Esophagus squamous epithelium (tissue), 5 donors: ENCODE measurements at places on chromosomes 4 and X. TPM values are rescaled to one million over a fixed set of nuclear protein-coding genes. Genes with fewer than 3 reads are reported as not detected.

The COL4A6 gene
- total RNA-seq, result 2.8 TPM

DNA sequence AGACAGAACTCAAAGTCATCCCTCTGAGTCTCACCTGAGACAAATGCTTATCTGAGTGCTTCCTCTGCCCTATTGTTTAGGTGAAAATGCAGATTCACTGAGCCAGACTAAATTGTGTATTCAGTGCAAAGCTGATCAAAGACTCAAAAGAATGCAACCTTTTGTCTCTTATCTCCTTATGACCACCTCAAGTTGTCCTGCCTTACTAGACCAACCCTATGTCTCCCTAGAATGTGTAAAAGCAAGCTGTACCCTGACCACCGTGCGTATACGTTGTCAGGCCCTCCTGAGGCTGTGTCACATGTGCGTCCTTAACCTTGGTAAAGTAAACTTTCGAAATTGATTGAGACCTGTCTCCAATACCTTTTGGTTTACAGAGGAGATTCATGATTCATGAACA, 63.6 kb upstream of the SH3RF1 start:
- no peak for DNase-seq

The F11 gene
- not detected for total RNA-seq

DNA sequence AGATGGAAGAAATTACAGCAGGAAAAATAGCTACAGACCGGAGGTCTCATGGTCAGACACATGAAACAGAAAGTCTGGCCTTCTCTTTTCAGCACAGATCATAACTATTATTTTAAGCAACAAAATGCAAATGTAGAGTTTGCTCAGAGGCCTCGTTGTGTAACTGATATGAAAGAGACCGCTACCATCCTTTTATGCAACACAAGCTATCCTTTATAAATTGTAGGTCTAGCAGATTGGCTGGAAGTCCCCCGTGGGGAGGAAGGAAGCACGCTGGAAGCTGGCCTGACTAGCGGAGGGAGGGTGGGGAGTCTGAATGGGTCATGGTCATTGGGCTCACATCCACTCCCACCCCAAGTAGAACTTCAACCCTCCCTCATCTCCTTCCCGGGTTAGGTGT, 27.7 kb downstream of the DMP1 start:
- DNase-seq, result no peak

GRCh38 chrX:3548765-3549391, 164.6 kb downstream of the PRKX start:
- DNase-seq, result no peak

The GLRA2 gene
- total RNA-seq, result not detected

- DNase-seq, result no peak
Measured at GRCh38 chrX:15165832-15166231, 104.1 kb downstream of the ASB9 start.

The XG gene
- 15.4 TPM for total RNA-seq

DNA sequence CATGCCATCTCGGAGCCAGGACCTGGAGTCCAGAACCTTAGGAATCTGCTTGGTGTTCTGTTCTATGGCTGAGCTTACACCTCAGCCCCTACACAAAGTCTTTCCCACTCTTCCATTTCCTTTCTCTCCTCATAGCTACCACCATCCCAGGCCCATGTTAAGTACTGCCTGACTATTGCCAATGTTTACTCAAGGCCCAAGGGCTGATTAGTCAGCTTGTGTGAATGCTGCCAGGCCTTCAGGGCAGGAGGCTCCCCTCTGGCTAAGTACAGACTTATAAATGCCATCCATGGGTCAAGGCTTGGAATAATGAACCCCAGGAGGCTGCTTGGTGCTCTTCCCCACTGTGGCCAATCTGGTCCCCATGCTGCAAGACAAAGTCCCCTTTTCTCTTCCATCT, 411.6 kb upstream of the MAGEB18 start:
- DNase-seq, result no peak

- no peak for DNase-seq
Measured at GRCh38 chr4:98627531-98628257, 30.7 kb downstream of the TSPAN5 start.

The PPP4R3C gene
- total RNA-seq, result not detected

- DNase-seq, result no peak
Measured at GRCh38 chr4:171896426-171896825, 83.2 kb downstream of the GALNTL6 start.

The CBLL2 gene
- not detected for total RNA-seq

- no peak for DNase-seq
Measured at GRCh38 chr4:84146300-84146959, 352.7 kb downstream of the NKX6-1 start.
